ENCODE measurements at places on chromosomes 4 and X.

GRCh38 chr4:157372567-157372966 is 152.0 kb downstream of the GRIA2 start:
- no peak for DNase-seq

DNA sequence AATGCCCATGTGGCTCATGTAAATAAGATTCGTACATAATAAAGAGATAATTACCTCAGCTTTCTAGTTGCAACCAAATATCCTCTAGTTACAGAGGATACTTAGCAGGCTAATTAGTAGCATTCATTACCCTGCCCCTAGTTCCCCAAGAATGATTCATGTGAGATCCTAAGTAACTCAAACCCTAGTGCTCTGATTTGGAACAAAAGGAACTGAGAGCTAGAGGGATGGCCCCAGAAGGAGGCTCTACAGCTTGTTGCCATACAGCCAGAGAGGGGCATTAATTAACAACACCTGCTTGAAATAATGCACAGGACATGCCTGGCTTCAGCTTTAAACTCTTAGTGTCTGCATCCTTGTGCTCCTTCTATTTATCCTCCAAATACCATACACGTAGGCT is 32.6 kb upstream of the CBR4 start:
- DNase-seq, result no peak

DNA sequence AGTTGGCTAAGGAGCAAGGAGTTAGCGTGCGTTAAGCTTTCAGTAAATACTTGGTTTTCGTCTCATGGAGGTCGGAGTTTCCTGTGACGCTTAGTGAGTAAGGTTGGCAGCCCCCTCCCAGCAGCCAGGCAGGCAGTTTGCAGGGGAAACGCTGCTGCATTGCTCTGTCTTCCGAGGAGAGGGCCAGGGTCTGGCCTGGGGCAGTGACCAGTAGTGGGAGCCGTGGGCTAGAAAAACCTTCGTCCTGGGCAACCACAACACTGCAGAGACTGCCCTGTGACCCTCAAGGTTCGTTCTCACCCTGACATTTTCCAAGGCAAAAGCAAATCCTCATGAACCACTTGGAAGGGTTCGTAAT is 432 bp downstream of the TMEM175 start:
- DNase-seq, result no peak

GRCh38 chr4:72319601-72320021 is 249.4 kb downstream of the ADAMTS3 start:
- DNase-seq, result no peak

- no peak for DNase-seq
These were observed 8.3 kb upstream of the CD40LG start for GRCh38 chrX:136639506-136640176.

DNA sequence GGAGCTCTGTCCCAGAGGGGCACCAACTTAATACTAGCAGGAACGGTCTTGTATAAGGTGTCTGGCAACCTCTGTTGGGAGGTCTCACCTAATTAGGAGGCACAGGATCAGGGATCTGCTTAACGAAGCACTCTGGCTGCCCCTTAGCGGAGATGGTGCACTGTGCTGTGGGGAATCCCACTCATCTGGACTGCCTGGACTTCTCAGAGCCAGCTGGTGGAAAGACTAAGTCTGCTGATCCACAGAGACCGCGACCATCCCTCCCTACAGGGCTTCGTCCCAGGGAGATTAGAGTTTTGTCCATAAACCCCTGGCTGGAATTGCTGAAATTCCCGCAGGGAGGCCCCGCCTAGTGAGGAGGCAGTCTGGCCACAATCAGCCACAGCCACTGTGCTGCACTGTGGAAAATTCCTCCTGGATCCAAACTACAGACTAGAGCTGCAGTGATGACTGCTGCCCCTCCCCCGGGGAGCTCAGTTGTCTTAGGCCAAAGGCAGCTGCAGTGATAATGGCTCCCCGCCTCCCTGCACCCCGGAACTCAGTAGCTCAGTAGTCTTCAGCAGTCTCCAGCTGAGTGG is 22.0 kb upstream of the ZCCHC4 start:
- DNase-seq, result no peak

DNA sequence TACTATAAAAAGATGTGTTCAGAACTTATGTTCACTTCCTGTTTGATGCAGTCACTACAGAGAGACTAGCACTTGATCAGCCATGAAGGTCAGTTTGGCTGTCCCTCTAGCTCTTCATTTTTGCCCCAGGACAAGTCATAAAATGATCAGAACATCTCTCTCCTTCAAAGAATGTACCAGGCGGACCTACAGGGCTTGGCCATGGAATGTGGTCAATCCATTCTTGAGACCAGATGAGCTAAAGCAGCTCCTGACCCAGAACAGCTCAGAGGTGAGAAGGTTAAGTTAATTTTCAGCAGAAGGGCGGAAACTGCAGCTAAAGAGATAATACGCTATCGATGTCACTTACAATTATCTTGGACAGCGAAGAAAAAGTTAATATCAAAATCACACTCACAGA is 49.2 kb upstream of the TAB3 start:
- DNase-seq, result no peak

DNA sequence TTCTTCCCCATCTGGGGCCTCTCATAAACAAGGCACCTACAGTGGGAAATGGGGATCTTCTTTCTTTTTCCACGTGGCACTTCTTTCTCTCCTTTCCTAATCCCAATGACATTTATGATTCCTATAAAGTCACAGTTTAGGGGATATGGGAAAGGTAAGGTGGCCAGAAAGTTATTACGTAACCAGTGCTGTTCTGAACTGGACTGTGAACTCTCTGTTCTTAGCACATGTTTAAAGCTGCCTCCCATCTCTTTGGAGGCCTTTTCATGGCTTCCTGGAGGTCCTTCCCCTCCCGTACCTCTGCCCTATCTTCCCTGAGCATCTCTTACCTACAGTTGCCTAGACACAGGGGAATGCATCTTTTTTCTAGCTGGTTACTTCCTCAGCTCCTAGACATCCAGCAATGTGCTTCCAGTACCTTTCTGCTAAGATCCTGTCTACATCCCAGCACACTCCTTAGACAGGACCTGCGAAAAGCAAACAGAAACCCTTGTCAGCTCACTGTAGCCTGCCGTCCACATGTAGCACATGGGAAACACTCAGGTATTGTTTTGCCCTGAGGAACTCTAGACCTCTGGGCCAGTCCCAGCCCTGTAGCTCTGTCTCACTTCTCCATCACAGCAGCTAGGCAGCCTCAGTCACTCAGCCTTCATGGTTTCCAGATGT is 195.4 kb downstream of the NWD2 start:
- DNase-seq, result no peak

DNA sequence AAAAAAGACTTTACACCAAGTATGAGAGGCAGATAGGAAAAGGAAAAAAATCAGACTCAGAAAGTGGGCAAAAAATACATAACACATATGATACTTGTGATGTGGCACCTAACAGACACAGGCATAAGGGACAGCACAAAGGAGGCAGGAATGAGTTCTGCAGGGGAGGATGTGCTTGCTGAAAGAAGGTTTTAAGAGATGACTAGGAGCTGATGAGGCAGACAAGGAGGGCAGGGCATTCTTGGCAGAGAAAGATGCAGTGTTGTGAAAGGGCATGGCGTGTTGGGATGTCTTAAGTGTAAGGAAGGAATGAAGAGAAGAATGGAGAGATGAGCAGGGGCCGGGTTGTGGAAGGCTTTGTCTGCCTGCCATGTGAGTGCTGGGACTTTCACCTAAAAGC is 49.7 kb upstream of the TMEM154 start:
- no peak for DNase-seq

DNA sequence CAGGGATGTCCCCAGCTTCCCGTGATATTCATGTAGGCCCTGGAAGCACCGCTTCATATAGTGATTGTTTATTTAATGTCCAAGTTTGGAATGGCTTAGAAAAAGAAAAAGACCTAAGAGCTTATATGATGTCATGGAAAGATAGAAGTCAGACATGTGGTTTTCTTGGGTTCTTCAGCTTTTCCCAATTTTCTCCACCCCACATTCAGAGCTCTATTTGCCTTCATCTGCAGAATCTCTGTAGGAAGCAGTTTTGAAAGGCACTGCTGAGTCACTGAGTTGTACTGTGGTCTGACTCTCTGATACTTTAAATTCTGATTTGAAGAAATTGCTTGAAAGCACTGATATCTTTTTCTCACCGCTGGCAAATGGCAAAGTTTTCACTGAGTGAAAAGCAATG is 120.6 kb upstream of the EDNRA start:
- DNase-seq, result no peak

GRCh38 chr4:7843831-7844593 is 95.6 kb downstream of the AFAP1 start:
- DNase-seq, result no peak

GRCh38 chrX:1108501-1109445 is 103.7 kb downstream of the CRLF2 start:
- DNase-seq, result no peak

DNA sequence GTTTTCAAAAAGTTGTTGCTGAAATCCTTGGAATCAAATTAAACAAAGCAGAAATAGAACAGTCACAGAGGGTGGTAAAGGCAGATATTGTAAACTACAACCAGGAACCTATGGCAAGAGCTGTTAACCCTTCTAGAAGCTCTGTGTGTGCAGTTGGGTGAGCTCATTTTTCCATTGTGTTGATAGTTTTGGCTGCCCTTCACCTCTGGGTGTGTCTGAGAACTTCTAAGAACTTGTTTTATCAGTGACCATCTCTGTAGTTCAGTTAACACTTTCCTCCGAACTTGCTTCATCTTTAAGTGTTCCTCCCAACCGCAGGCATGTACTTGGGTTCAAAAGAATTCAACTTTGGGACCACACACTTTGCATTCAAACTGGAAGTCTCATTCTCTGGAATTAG is 32.7 kb downstream of the RBMX start:
- no peak for DNase-seq

- no peak for DNase-seq
These were observed 26.8 kb upstream of the CLDN24 start for GRCh38 chr4:183348706-183349659.

DNA sequence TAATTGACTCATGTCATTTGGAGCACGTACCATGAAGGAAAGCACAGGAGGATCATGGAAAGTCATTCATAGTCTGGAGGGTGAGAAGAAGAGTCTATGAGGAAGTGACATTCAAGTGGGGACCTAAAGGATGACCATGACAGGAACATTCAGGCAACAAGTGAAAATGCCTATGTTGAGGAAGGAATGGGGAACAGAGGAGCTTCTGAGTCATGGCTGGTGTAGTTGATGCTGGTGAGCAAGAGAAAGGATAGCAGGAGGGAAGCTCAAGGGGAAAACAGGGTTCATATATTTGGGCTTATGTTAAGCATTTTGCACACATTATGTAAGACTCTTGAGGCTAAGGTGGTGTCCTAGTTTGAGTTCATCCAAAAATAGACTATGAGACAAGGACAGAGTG is 318.6 kb downstream of the HNRNPD start:
- DNase-seq, result no peak

DNA sequence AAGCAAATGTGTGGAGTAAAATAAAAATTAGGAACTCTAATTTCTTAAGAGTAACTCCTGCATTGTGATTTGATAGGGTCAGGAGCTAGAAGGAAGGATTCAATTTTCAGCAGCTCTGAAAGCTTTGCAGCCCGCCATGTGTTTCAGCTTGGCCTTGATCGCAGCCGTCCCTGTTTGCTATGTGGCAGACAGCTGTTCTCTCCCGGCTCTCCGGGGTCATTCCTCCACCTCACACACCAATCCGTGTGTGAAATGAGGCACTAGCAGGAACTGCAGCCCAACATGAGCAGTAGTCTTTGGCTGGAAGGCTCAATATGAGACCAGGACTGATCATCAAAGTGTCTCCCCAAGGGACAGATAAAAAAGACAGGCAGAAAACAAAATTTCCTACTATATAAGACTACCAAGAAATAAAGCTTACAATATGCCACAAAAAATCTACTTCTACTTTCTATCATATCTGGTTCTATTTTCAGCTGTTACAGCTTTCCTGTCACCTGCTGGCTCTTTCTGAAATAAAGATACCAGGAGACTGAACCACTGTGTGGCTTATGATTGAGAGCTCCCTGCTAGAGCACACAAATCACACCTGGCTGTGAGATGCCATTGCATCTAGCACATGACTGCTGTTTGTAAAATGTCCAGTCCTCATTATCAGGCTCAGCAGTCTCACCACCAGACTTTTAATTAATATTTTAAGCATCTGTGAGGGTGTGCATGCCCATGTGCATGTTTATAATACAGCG is 44.1 kb upstream of the SEC24B start:
- DNase-seq, result no peak

GRCh38 chr4:1663549-1663948 is 20.6 kb downstream of the FAM53A start:
- DNase-seq, result no peak

- no peak for DNase-seq
These were observed 502.9 kb upstream of the SLIT2 start for GRCh38 chr4:19748519-19749479.

DNA sequence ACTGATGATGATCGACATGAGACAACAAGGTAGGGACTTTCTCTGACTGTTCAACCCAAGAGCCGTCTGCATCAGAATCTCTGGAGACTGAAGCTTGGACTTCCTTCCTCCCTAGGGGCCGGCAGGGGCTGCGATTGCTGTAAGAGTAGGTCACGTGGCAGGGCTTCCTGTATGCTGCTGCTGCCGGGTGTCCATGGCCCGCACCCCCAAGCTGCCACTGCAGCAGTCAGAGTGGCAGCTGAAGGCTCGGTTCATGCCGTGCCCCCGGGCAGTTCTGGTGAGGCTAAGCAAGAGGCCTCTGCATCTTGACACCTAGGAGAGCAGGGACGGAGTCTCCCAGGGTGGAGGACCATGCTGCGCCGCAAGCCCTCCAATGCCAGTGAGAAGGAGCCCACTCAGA is at the start of gene SASH3:
Gene SASH3, plus strand, starts transcription at position 203 of the 400 bp plus-strand sequence. Its CDS starts 149 bp downstream, at position 352.
- DNase-seq, result peak; percentile 52

DNA sequence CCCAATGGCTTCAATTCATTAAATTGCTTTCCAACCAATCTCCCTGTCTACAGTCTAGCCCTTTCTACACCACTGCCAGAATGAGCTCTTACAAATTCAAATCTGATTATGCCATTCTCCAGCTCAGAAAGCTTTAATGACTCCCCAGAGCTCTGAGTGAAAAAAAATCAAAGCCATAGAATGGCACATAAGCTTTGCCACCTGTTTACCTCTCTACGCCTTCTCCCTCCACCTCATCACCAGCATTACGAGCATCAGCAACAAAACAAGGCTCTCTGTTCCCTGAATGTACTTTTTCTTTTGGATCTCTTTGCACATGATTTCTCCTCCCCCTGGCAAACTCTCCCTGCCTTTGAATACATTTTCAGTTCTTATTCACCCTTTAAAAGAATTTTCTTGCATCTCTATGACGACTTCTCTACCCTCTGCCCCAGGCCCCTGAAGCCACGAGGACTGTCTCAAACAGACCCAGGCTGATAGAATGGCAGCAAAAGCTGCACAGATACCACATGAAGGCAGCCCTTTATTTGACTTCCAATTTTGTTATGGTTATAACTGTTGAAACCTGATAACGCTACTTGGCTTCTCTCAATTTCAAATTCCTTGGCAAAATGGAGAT is 516.0 kb downstream of the PCDH7 start:
- DNase-seq, result no peak

GRCh38 chr4:3177905-3178304 is 71.1 kb upstream of the MSANTD1 start:
- no peak for DNase-seq
